MV-4-11 (cell line): ENCODE measurements at places on chromosomes 5 and 9.

- peak; percentile 78 for DNase-seq
Observed at GRCh38 chr5:177116631-177117373, 16.8 kb upstream of the NSD1 start.

DNA sequence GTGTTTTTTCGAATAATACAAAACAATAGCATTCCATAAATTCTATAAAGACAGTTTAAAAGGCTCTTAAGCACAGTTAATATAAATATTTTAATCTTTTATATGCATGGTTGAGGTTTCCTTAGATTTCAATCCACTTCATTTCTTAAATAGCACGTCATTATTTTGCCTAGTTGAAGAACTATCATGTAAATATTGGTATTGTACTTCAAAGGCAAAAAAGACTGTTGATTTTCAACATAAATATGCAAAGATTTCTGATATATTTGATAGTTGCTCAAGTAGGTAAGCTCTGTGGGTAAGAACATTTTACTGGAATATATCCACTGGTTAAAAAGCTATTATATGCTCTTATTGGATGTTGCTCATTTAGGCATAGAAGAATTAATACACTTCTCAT is 458.6 kb downstream of the NR2F1-AS1 start:
- no peak for DNase-seq

- no peak for DNase-seq
Observed at GRCh38 chr5:148467958-148468357, 84.2 kb downstream of the FBXO38 start.

GRCh38 chr5:143110591-143110990 is 292.9 kb downstream of the NR3C1 start:
- DNase-seq: no peak

DNA sequence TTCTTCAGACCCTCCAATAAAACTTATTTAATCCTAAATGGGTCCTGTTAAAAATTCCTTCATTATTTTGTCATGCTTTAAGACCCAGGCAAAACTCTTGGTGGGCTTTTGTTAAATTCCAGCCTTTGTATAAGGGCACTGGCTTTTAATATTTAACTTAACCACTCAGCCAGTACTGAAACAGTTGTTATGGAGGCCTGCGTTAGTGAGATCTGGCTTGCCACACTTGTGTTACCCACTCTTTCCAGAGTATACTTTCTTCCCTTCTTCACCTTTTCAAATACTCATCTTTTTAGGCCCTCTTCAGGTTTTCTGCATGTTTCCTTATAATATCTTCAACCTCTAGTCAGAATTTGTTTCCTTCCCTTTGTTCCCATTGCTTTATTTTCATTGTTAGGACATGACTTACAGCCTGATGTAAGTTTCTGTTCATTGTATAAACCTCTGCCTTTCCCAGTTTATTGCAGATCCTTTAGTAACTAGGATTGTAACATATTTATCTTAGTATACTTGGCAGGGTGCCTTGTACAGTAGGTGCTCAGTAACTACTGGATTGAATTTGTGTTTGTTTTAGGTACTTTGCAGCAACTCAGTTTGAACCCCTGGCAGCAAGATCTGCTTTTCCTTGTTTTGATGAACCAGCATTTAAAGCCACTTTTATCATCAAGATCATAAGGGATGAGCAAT is 48.8 kb downstream of the LNPEP start:
- no peak for DNase-seq

- peak; percentile 49 for DNase-seq
Observed at GRCh38 chr5:42951293-42951840, 88.8 kb downstream of the ANXA2R start.

DNA sequence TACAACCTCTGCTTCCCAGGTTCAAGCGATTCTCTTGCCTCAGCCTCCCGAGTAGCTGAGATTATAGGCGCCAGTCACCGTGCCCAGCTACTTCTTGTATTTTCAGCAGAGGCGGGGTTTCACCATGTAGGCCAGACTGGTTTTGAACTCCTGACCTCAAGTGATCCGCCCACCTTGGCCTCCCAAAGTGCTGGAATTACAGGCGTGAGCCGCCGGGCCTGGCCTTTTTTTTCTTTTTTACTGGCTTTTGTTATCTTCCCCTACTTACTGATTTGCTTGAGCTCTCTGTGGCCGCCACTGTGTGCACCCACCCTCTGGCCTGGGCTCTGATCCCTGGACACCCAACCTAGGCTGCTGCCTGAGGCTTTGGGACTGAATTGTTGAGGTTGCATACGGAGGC is 60.3 kb downstream of the ANKRD33B start:
- peak; percentile 26 for DNase-seq

DNA sequence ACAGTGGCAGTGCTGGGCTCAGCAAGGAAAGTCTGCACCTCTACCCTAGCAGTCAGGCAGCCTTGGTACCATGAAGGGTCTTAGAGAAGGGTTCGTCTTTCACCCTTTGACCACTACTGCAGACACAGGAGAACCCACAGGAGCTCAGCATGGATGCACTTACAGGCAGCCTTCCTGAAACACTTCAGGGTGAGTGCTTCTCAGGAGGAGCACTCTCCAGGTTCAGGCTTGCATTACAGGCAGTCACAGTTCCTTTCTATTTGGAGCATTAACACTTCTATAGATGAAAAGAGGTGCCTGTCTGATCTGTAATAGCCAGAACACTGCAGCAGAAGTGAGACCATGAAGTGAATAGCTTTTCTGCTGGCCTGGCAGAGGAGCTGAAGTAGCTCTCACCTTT is 8.7 kb upstream of the CYLC2 start:
- no peak for DNase-seq

GRCh38 chr9:17332115-17332514 is 197.3 kb downstream of the CNTLN start:
- DNase-seq: no peak

- no peak for DNase-seq
Observed at GRCh38 chr5:38330207-38330606, 71.8 kb downstream of the EGFLAM start.

DNA sequence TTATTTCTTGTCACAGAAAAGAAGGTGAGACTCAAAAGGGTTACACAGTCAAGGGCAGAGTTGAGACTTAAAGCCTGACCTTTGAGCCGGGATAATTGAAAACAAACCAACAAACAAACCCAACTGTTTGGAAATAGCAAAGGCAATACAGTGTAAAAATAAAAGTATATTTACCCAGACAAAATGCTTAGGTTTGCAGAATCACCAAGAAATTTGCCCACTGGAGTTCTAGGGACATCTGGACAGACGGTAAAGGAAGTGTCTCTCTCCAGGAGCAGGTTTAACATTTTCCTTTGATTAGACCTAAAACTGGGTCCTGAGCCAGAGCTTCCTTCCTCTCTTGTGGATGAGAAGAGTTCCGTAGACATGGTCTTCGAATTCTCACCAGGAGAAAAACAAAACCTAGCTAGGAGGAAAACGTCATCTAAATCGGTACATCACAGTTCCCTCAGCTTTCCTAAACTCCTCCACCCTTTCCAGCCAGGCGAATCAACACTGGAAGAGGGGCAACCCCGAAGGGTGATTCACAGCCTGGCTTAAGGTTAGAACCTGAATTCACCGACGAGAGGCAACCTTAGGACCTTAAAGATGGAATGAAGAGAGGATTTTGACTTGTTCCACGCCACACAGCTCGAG is 673 bp downstream of the CDC25C start:
- no peak for DNase-seq

- DNase-seq: peak; percentile 67
Observed at GRCh38 chr5:154714266-154714986, 40.8 kb upstream of the LARP1 start.

GRCh38 chr5:116372931-116373597 is 201.6 kb downstream of the SEMA6A start:
- no peak for DNase-seq

- DNase-seq: no peak
Observed at GRCh38 chr9:133604856-133605255, 4.3 kb downstream of the FAM163B start.

- DNase-seq: no peak
Observed at GRCh38 chr5:127894461-127894860, 189.1 kb upstream of the SLC12A2 start.
